ENCODE measurements at places on chromosomes 3 and 15.

GRCh38 chr15:82309802-82310201 is 39.5 kb downstream of the GOLGA6L10 start:
- DNase-seq, result no peak

DNA sequence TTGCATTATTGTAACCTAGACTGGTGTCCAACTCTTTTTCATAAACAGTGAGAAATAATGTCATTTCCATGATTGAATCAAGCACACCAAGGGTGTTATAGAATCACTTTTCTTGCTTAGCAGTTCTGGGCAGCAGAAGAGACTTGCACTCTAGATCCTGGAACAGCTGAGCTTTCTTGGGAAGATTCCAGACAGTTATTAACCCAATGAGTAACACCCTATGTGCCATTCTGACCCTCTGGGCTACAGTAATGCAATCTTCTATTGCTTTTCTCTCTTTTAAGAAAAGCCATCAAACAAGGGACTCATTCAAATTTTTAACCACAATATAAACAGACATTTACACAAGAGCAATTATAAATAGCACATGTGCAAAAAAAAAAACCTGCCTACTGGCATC is 39.3 kb upstream of the USP3 start:
- no peak for DNase-seq

- DNase-seq, result no peak
Observed at GRCh38 chr3:191260431-191261303, 61.6 kb downstream of the OSTN start.

DNA sequence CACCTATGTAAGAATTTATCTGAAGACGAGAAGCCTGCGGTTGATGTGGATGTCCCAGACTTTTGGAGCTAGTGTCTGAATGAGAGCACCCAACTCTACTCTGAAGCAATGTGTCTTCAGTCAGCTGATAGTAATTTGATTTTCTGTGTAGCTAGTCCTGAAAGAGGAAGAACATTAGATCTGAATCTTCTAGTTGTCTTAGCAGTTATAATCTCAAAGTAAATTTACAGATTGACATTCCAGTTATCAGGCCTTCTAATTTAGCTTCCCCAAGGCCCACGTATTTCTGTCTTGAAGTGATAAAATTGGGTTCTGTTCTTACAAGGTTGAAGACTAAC is 1.5 kb downstream of the TCAIM start:
- DNase-seq, result no peak

- no peak for DNase-seq
Observed at GRCh38 chr3:172194702-172195406, 155.5 kb downstream of the FNDC3B start.

- DNase-seq, result no peak
Observed at GRCh38 chr3:138340511-138340910, 7.9 kb upstream of the MRAS start.

DNA sequence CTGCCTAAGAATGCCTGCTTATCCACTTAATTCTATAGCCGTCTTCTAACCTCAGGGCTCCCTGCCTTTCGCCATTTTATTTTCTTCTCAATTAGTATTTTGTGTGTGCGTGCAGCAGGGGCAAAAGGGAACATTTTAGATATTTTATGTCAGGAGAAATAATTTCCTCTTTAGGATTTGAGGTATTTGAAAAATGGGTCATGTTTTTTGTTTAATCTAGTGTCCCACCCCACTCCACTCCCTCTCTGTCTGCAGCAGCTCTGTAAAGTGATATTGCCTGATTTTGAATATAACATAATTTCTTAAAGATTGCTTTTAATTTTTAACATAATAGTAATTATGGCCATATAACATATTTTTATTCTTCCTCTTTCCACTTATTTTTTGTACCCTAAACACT is 593.2 kb upstream of the DPPA4 start:
- no peak for DNase-seq

DNA sequence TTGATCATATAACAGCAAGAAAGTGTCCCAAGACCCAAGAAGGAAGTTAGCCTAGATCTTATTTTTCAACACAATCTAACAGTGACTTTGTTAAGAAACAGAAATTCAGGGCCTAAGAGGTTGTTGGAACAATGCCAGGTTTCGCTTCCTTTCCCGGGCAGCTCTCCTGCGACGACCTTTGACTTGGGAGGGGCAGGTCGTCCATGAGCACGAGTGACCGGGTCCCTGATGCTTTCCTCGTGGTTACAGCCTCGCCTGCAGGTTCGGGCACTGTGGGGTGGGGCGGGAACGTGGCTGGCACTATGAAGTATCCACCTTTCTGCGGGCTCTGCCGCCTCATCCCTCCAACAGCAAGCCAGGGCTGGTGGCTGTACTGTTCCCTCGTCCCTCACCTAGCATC is 90.1 kb upstream of the RGMA start:
- peak; percentile 54 for DNase-seq

DNA sequence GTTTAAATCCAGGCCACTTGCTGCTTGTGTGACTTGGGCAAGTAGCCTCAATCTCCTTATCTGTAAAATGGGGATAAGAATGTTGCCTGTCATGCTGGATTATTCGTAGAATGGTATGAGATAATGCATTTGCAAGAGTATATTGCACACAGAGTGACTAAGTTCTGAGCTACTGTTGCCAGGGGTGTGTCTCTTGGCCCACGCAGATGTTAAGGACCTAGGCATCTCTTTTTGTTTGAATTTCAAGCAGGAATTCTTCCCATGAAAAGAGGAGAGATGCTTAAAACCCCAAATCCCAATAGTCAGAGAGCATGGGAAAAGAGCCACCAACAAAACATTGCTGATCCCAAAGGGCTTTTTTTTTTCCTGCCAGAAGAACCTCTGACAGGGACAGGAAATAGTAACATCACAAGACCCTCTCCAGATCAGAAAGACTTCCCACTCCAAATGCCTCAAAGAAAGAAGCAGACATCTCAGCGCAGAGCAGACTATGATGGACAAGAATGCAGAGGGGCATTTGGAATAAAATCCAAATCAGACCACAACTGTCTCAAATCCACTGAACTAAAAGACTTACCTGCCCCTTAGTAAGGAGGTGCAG is 90.5 kb downstream of the MRPL46 start:
- no peak for DNase-seq

GRCh38 chr15:46304321-46304720 is 669.5 kb downstream of the SQOR start:
- DNase-seq, result no peak

GRCh38 chr3:36820083-36820482 is 55.7 kb upstream of the DCLK3 start:
- no peak for DNase-seq

- DNase-seq, result no peak
Observed at GRCh38 chr15:36638671-36639070, 59.2 kb downstream of the CDIN1 start.

GRCh38 chr3:93973131-93974126 is at the start of gene PROS1:
Gene PROS1 (minus strand): TSS chr3:93973896. CDS start chr3:93973749, 147 bp downstream.
- DNase-seq, result peak; percentile 78

- no peak for DNase-seq
Observed at GRCh38 chr3:165768680-165769079, 68.5 kb downstream of the BCHE start.

GRCh38 chr3:164608554-164609276 is 469.6 kb downstream of the SI start:
- DNase-seq, result no peak

- no peak for DNase-seq
Observed at GRCh38 chr3:187186801-187187421, 10.4 kb upstream of the RTP1 start.

DNA sequence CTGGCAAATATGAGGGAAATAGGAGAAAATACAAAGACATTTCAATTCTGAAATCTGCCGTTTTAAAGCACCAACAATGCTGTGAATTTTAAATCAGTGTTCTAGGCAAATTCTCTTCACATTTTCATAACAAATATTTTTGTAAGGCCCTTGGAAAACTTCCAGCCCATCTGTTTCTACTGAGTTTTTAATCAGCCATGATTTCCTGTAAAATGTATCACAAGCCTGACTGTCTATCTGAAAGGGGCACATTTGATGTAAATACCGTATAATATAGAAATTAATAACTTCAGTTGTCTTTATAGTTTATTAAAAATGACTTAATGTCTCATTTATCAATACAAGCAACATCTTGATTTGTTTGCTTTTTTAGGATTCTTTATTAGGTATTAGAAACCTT is 454.7 kb downstream of the PYDC2 start:
- DNase-seq, result peak; percentile 7

GRCh38 chr3:50100956-50101845 is 12.5 kb downstream of the RBM5 start:
- DNase-seq, result no peak

- no peak for DNase-seq
Observed at GRCh38 chr3:46096781-46097180, 69.5 kb upstream of the XCR1 start.

GRCh38 chr15:51368751-51369450 is 27.4 kb downstream of the GLDN start:
- no peak for DNase-seq

- no peak for DNase-seq
Observed at GRCh38 chr15:57082054-57082728, 163.7 kb downstream of the TCF12 start.

DNA sequence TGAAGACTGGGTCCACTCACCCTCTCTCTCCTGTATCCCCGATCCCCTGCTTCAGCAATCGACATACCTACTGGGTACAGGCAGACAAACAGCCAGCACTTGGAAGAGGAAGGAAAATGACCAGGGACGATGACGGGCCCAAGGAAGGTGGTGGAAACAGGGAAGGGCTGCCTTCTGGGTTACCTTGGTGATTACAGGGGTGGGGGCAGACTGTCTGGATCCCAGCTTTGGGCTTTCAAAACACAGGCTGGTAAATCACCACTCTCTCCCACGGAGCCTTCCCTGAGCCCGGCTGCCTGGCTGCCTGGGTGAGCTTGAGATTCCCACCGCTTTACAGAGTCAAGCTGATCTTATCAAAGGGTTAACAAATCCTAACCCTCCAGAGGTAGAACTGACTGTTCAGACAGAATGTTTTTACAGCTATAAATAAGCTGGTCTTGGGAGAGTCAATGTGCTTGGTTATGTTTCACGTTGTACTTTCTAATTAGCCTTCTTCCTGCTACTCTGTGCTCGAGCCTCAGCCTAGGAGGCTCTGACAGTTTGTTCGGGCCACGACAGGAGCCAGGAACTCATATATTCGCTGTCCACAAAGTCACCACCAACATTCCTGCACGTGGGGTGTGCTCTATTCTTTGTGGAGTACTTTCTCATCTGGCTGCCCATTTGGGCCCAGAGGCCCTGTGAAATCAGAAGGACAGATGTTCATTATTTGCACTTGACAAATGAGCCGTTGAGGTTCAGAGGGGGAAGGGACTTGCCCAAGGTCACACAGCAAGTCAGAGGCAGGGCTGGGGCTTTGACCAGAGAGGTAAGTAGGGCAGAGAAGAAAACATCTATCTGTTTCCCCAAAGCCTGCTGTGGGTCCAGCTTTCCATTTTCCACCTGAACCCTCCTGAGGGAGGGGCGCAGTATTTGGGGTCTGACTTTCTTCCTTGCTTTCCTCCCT is 63.5 kb downstream of the FEM1B start:
- no peak for DNase-seq

DNA sequence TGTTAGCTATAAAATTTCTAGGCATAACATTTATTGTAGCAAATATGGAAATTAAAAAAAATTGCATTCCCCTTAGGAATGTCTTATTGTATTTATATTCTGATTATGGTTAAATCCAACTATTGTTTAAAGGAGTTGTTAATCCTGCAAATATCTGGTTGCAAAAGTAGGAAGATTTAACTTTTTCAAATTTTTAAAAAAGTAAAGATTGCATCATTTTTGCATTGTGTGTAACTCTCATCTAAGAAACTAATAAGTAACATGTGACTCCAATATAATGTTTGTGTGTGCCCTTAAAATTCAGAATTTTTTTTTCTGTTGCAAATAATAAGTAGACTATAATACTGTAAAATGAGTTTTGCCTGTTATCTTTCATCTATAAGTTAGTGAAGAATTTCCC is 204.1 kb upstream of the DPH6 start:
- DNase-seq, result no peak

- no peak for DNase-seq
Observed at GRCh38 chr3:16109929-16110328, 64.6 kb upstream of the GALNT15 start.

DNA sequence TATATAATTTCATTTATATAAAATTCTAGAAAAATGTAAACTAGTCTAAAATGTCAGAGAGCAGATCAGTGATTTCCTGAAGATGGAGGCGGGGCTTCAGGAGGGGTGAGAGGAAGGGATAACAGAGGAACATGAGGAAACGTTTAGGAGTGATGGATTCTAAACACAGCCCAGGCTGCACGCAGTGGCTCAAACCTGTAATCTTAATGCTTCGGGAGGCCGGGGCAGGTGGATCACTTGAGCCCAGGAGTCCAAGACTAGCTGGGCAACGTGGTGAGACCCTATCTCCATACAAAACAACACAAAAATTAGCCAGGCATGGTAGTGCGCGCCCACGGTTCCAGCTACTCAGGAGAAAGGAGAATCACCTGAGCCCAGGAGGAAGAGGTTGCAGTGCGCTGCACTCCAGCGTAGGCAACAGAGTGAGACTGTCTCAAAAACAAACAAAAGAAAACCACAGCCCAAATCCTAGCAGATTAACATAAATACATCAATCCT is 18.0 kb upstream of the IQCF1 start:
- no peak for DNase-seq

GRCh38 chr15:93033434-93034045 is 55.5 kb downstream of the RGMA start:
- DNase-seq, result no peak

DNA sequence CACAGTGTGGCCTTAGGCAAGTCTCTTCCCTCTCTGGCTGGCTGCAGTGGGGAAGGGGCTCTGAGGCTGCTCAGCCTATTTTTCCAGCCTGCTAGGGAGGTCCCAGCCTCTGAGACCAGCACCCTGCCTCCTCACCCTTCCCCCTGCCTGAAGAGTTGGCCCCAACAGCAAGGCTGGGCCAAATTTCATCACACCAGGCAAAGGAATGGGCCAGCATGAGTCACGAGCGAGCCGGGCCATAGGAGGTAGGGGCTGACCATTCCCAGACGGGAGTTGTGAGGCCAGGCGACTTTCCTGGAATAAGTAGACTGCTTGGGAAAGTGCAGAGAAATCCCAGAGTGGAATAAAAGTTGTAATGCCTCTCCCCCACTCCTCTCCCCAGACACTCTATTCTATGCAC is 5.7 kb upstream of the FBLN2 start:
- DNase-seq, result no peak

DNA sequence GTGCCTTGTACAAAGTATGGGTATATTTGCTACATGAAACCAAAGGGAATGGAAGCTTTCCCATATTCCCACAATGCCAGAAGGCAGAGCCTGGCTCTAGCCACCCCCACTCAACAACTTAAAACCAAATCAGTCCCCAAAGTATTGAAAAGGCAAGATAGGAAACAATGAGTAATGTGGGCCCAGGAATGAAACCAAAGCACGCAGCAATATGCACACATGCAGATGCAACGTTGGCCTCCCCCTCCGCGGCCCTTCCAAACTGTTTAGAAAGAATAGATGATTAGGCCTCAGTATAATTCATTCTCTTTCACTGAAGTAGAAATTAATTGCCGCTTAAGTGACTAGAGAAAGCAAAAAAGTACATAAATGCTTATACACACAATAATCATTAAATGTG is 59.1 kb downstream of the THRB start:
- DNase-seq, result peak; percentile 36

- DNase-seq, result no peak
Observed at GRCh38 chr3:77536038-77536775, 496.3 kb downstream of the ROBO2 start.

All from Ammon's horn (tissue), 1 donor.